ENCODE measurements at places on chromosomes 5 and 9.

DNA sequence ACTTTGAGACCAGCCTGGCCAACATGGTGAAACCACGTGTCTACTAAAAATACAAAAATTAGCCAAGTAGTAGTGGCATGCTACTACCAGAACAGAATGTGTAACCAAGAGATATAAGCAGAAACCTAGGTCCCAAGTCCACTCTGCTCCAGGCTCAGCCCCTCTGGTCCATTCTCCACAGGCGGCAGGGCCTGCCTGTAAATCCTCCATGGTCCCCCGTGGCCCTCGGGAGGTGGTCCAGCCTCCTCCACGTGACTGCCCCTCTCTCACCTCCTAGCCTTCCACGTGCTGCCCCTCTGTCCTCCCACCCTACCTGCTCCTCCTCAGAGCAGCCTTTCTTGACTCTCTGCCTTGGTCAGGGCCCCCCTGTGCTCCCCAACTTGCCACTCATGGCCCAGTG, 127.4 kb downstream of the GAPVD1 start:
- DNase-seq = no peak

GRCh38 chr5:77662635-77663034, 24.1 kb upstream of the OTP start:
- DNase-seq = no peak

DNA sequence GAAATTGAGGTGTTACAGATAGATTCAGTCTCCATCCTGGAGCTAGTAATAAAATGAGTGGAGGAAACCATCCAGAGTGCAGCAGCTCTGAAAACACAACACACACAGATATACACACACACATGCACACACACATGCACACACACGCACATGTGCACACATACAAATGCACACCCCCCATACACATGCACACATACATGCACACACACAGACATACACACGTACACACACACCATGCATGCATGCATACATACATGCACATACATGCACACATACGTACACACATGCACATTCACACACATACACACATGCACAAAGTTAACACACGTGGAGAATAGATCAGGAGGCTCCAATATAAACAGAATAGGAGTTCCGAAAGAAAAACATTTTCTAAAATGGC, 21.0 kb upstream of the OBP2B start:
- DNase-seq = no peak

GRCh38 chr5:54655761-54656160, 138.2 kb downstream of the SNX18 start:
- DNase-seq = no peak

DNA sequence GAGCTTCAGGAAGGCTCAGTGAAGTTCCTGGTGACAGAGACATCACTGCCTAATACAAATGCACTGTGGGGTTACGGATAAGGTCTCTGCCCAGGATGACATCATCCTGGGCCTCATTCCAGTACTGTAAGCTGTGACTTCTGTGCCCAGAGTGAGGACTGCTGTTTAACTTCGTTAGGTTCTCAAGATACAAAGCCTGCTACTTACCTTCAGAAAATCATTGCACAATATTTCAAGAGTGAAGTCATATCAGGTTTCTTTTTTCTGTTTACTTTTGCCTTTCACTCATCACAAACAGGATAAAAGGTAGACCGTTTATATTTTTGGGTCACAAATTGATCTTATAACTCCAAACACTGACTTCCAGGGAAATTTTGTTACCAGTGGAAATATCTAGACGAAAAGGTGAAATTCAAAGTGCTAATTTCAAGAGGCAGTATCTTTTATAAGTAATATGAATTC, 241.2 kb downstream of the PIK3R1 start:
- DNase-seq = no peak

DNA sequence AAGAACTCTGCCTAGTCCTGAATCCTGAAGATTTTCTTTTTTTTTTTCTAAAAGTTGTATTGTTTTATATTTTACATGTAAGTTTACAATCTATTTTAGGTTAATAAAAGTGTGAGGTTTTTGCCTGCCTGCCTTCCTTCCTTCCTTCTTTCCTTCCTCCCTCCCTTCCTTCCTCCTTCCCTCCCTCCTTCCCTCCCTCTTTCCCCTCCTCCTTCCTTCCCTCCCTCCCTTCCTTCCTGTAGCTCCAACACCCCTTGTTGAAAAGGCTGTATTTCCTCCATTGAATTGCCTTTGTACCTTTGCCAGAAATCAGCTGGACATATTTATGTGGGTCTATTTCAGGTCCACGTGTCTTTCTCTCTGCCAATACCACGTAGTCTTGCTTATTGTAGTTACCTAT, 46.6 kb downstream of the CACNA1B start:
- DNase-seq = no peak

- DNase-seq = peak; percentile 75
These were observed 128.6 kb downstream of the SPATA31D1 start for GRCh38 chr9:82117026-82117811.

- DNase-seq = no peak
These were observed 8.1 kb downstream of the SEMA4D start for GRCh38 chr9:89489548-89490530.

GRCh38 chr5:138352722-138353559, 456 bp downstream of the KDM3B start:
- peak; percentile 66 for DNase-seq

DNA sequence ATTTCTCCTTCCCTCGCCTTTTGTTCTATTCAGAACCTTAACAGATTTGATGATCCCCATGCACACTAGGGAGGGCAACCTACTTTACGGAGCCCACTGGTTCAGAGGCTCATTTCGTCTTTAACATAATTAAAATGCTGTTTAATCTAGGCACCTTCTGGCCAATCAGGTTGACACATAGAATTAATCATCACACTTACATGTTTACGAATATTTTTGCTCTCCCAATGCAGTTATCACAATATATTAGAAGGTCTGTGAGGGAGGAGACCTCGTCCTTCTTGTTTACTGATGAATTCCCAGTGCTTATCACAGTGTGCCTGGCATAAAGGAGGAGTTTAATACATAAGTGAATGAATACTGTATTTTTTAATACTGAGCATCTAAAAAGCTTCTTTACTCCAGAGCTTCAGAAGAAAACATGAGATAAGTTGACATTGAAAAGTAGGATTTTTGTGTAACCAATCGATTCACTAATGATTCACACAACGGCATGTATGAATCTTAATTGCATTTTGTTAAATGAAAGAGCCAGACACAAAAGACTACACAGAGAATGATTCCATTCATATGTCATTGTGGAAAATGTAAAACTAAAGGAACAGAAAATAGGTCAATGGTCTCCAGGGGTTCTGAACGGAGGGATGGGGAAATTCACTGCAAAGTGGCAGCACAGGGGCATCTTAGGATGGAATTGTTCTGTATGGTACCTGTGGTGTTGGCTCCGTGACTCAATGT, 78.6 kb upstream of the VCAN start:
- no peak for DNase-seq

GRCh38 chr9:95047452-95048224, 269.9 kb downstream of the FANCC start:
- DNase-seq = no peak

GRCh38 chr5:65015767-65016166, 247.0 kb downstream of the CWC27 start:
- DNase-seq = no peak

DNA sequence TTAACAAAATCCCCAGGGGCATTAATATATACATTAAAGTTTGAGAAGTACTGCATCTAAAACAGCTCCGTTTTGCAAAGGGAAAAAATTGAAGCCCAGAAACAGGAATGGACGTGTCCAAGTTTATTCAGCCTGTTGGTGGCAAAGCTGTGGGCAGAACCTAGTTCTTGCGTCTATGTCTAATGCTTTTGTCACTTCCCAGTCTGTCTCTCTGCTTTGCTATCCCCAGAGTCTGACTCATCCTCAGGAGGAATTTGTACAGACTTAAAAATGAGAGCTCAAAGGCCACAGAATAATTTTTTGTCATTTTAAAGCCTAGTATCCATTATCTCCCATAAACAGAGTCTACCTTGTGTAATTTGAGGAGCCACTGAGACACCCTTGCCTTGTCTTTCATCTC, 330.9 kb upstream of the GRIA1 start:
- no peak for DNase-seq

DNA sequence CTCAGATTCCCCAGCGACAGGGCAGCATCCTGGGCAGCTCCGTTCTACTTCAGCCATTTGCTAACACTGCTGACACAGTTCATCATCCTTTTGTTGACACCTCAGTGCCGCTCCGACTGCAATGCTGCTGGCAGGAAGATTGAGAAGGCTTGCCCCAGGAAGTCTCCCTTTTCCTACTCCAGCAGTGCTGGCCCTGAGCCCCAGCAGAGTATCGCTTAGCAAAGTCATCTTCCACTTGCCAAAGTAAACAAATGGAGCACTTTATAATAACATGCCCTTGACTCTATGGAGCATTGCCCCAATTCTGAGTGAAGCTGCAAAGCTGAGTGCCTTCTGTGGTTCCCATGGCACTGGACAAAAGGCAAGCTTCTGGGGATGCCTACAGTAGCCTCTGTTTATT, 32.2 kb downstream of the PRLR start:
- no peak for DNase-seq

GRCh38 chr9:109918339-109919163, 138.6 kb downstream of the PALM2AKAP2 start:
- no peak for DNase-seq

DNA sequence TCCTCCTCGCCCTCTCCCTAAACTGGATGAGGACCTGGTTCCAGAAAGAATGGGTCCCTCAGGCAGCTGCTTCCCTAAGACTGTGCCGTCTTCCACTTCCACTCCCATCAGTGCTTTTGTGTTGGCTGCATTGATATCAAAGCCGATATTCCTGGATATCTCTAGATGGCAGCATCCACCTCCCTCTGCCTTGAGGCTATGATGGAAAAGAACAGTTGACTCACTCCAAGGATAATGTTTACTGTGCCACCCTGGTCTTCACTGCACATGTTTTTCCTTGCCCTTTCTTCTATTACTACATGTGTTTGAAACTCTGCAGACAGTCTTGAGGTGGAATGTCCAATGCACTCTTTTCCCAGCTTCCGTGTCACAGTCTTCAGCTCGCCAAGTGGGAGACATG, 211.6 kb downstream of the MAST4 start:
- peak; percentile 30 for DNase-seq

GRCh38 chr5:9787861-9788600, 157.9 kb upstream of the TAS2R1 start:
- no peak for DNase-seq

- no peak for DNase-seq
These were observed 43.5 kb downstream of the PKD2L2 start for GRCh38 chr5:137932800-137933199.

DNA sequence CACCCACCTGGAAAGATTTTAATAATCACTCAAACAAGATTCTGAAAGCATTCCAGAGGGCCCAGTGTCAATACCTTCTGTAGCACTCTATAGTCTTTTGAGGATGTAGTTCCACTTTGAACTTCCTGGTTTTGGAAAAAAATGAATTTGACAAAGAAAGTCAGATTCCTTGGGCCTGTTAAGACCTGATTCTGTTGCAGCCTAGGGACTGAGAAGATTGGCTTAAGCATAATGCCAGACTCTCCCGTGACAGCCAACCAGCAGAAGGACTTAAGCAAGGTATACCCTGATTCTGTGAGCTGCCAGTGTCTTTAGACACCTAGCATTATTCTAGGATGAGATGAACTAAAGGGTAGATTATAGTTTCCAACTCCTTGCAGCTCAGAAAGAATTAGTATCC, 6.8 kb downstream of the SPINK5 start:
- DNase-seq = no peak

GRCh38 chr9:7542693-7543092, 256.9 kb downstream of the DMAC1 start:
- no peak for DNase-seq

DNA sequence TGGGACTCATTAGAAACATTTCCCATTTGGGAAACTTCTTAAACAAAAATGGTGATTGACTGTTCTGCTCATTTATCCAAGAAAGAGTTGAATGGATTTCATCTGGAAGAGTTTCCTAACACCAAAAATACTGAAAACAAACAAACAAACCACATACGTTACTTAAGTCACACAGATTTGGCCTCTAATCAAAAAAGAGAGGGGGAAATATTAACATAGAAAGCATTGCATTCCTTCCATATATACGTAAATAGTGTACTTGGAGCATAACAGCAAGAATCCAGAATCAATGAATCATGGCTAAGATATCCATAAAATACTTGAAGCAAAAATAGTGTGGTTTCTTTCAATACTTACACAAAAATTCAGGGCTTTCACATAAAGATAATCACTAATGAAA, 189.8 kb upstream of the MAP3K1 start:
- peak; percentile 81 for DNase-seq

GRCh38 chr9:130893341-130894101, 3.1 kb downstream of the QRFP start:
- DNase-seq = peak; percentile 34

DNA sequence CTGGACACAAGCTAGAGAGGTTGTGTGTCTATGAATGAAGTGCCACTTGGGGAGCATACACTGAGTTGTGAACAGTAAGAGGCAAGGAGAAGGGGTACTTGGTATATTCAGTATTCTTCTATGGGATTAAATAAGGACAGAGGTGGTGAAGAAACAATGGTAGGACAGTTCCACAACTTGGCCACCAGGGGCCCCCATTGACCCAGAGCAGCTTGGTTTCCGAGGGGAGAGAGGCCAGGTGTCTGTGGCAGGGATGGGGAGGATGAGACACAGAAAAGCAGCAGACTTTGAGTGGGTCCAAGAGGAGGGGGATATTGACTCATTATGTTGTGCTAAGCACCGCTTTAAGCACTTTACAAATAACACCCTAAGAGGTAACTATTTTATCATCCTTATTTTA, 220.6 kb downstream of the MELK start:
- DNase-seq = no peak

GRCh38 chr5:26569241-26569928, 469.0 kb downstream of the CDH9 start:
- no peak for DNase-seq

DNA sequence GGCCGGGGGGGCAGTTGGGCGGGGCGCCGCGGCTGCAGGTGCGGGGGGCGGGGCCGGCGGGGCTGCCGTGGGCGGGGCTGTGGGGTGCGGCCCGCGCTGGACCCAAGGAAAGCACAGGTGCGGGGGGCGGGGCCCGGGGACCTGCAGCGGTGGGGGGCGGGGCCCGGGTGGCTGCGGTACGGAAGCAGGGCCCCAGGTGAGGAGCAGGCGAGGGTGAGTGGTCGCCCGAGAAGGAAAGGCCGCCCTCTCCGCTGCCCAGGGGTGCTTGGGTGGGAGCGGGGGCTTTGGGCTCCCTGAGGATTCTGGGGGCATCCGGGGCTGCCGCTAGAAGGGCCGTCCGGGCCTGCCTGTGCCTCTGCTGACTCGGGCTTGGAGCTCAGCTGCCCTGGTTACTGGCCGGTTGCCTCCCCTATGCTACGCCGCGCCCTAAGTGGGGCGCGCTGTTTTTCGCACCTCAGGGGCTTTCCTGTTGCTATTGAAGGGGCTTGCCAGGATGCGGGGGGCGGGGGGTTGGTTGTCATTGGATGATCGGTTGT, 767 bp downstream of the RALGPS1 start:
- DNase-seq = no peak

DNA sequence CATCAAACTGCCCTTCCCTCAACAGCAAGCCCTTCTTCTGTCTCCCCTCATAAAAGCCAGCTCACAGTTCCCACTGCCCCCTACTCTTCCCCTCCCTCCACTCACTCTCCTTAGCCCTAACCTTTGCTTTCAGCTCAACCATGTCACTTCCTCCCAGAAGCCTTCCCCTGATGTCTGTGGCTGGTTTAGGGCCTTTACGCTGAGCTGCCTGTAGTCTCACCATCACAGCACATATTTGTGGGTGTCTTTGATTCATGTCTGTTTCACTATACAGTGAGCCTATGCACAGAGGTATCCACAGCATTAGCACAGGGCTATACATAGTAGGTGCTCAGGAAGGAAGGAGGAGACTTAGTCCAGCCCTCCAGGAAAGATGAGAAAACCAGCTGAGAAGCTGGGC, 34.7 kb downstream of the C9orf50 start:
- no peak for DNase-seq
